Stimulated activated CD8-positive, alpha-beta memory T cell treated with anti-CD3 and anti-CD28 coated beads, Interleukin-4, amount 100 ng/mL, for 4 hours (primary cell): ENCODE measurements at places on chromosomes 5 and 9.

- DNase-seq = no peak
Measured at GRCh38 chr5:76724871-76725270, 8.9 kb downstream of the F2R start.

DNA sequence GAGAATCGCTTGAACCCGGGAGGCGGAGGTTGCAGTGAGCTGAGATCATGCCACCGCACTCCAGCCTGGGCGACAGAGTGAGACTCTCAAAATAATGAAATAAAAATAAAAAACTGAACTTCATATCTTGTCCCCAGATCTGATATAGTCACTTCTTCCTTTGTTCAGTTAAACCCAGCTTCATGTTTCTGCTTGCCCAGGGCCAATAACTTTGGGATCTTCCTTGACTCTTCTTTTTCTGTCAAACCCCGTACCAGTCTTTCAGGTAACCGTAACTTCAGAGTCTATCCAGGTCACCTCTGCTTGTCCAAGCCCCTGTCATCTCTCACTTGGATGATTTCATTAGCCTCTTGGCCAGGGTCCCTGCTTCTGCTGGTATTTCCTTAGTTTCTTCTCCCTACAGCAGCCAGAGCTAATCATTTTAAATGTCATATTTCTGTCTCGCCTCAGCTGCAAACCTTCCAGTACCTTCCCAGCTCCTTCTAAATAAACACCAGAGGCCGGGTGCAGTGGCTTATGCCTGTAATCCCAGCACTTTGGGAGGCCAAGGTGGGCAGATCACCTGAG lies 19.7 kb upstream of the ABL1 start:
- DNase-seq = no peak

DNA sequence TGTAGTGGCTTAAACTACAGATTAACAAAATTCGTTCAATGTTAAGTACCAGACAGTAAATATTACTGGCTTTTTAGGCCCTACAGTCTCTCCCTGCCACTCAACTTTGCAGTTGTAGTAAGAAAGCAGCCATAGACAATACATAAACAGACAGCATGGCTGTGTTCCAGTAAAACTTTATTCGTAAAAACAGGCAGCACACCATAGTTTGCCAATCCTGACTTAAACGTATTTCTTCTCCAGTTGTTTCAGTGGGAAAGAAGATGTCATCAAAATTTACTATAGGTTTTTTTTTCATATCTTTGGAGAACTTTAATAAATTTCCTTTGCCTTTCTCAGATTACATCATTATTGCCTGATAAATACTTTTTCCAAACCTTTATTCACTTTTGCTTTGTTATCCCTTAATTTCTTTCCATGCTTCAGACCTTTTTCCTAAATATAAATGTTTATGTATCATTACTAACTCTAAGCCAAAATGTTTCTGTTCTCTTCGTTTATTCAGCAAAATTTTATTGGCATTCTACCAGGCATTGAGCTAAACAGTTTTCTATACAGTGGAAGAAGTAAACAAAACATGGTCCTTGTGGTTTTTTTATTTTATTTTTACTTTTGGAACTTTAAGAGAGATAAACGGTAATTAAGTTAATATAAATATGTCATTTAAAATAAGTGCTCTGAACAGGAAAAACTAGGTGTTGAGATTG lies 64.5 kb downstream of the SLF1 start:
- no peak for DNase-seq

DNA sequence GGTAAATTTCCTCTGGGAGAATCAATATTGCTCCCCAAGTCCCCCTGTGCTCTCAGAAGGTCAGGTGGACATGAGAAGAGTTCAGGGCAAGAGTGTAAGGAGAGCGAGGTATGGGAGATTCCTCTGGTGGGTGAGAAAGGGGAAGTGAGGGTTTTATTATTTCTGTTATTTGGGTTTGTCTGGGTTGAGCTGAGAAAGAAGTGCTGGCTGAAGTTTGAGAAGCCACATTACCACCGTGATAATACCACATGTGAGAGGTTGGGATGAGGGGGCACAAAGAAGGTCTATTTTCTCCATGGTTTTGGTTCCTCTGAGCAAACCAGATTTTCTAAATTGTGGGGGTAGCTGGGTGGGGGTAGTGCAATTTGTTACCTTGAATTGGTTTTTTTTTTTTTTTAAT lies 350.4 kb downstream of the OSTF1 start:
- no peak for DNase-seq

DNA sequence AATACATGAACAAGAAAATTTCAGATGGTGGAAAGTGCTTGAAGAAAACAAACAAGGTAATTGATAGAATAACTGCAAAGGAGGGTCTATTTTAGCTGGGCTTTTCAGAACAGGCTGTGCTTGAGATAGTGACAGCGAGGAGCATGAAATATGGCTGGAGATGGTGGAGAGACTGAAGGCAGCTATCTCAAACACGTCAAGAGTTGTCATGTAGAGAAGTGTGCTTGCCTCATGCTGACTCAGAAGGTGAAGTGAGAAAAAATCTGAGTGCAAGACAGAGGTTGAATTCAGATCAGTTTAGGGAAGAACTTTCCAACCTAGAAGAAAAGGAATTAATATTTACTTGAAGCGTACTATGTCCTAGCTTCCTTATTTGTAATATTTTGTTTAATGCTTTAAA lies 115.5 kb upstream of the RANBP3L start:
- DNase-seq = no peak

DNA sequence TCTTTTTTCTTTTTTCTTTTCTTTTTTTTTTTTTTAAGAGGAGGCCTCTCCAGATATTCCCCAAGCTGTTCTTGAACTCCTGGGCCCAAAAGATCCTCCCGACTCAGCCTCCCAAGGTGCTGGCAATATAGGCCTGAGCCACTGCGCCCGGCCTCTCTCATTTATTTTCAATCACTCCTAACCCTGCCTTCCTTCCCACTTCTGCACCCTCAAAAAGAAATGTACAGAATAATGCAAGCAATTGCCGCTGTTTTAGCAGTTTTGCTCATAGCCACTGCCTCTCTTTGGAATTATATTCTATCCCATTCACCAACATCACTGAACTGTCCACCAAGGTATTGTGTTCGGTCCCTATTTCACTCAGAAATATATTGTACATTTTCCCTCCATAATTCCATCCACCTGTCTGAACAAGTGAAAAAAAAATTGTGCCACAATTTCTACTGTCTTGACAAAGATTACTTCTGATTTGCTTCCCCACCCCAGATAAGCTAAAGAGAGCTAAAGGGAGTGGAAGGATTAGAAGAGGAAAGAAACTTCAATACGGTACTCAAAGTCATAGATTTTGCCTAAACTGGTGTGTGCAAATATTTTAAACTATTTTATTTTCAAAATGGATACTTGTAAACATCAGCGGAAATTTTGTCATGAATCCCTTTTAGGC lies 1.9 kb downstream of the FNBP1 start:
- no peak for DNase-seq

DNA sequence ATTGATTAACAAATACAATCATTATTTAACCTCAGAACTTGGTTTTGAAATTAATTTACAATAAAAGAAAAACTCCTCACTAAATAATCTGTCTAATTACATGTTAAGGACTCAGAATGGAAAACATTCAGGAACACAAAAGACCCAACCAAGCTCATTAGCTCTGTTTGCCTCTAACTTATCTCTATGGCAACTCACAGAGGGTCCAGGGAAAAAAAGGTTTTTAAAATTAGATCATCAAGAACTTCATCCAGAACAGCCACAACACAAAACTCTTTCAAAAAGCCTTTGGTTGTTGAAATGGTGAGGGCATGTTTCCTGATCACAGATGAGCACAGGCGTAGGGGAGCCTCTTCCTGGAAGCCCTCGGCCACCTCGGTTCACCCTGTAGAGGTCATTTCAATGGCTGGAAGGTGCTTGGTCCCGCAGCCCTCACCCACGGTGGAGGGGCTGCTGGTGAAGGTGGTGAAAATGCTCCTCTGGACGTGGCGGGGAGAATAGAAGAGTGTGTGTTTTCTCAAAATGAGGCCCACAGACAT lies 17.2 kb upstream of the TCF7 start:
- no peak for DNase-seq

GRCh38 chr9:99264070-99264680 lies 42.1 kb downstream of the SEC61B start:
- DNase-seq = no peak

GRCh38 chr5:17000291-17000939 lies 64.3 kb upstream of the MYO10 start:
- no peak for DNase-seq

GRCh38 chr9:36535107-36535506 lies 37.6 kb upstream of the MELK start:
- no peak for DNase-seq

GRCh38 chr9:108691614-108692013 lies 164.2 kb downstream of the ACTL7B start:
- DNase-seq = no peak

DNA sequence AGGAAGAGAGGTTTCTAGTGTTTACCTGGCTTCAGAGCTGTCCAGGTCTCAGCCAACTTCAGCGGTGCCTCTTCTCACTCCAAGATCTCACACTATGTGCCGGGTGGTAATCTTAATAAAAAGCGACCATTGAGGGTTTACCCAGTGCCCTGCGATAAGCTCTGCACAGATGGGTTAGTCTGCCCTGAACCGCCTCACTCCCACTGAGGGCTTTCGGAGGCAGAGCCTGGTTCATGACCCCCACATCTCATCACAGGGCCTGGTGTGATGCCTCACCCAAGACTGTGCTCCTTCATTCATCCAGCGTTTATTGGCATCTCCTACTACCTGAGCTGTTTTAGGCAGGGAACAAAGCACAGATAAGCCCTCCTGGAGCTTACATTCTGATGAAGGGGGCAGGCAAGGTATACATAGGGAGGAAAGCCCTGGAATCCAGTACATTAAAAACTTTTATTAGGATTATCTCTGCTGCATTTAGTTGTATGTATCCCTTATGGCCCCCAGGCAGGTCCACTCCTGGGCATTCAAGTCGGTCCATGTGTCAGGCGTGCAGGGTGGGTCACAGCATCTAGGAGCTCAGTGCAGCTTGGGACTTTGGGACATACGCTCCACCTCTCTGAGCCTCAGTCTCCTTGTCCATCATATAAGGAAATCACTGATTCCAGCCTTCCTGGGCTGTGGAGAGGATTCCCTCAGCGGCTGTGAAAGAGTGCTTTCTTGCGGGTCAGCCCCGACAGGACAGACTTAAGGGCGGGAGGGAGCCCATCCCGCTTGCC lies 613 bp upstream of the COL15A1 start:
- DNase-seq = no peak

GRCh38 chr9:131417264-131418142 lies 23.6 kb downstream of the PRRC2B start:
- DNase-seq = no peak

- DNase-seq = no peak
Measured at GRCh38 chr9:88745276-88746001, 210.5 kb downstream of the NXNL2 start.

DNA sequence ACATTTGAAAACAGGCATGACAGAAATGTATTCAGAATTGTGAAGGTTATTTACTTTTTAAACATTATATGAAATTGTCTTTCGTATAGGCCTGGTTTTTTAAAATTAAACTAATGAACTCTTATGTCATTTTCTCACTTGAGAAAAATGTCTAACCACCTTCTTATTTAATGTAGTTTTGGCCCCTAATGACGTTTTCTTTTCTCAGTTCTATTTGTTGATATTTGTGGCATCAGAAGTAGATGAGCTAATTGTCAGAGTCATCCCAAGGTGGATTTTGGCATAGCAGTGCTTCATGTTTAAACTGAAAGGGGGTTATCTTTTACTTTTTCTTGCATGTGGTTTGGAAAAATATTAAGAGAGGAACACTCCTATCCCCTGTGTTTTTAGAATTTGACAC lies 28.2 kb downstream of the TGFBR1 start:
- no peak for DNase-seq

DNA sequence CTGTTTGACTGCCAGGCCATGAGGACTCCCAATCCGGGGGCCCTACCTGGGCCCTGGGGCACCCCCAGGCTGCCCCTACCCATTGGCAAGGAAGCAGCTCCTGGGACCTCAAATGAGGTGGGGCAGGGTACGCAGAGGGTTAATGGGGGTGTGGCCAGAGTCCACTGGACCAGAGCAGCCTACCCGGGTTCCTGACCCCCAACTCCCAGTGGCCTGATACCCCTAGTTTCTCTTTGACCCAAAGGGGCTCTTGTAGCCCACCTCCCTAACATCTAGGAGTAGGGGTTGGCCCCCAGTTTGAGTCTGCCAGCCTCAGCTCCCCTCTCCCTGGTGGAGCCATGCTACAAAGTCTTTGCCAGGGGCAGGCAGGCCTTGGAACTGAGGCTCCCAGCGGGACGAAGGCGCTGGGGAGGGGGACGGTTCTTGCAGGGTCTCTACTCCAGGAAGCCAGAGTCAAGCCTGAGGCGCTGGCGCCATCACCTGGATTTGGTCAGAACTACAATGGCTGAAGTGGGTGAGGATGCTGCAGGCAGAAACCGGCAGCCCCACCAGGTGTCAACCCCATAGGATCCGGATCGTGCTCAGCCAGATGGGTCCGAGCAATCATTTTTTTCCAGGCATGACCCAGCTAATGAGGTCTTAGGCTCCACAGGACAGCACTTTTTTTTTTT lies 8.4 kb upstream of the CERCAM start:
- no peak for DNase-seq

DNA sequence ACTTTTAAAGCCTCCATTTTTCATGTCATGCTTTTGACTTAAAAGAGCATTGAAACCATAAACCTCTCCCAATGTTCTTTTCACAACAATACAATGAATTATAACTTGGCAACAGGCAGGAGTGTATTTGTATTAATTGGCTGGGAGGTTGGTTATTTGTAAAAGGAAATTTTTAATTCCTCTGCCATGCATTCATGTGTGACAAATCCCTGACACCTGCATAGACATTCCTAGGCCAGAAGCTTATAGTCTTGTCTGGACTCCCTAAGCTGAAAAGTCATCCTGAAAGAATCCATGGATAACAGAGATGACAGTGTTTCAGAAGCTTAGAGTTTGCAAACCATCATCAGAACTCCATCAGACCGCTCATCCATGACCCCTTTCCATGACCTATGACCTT lies 76.3 kb upstream of the PTGER4 start:
- DNase-seq = no peak

DNA sequence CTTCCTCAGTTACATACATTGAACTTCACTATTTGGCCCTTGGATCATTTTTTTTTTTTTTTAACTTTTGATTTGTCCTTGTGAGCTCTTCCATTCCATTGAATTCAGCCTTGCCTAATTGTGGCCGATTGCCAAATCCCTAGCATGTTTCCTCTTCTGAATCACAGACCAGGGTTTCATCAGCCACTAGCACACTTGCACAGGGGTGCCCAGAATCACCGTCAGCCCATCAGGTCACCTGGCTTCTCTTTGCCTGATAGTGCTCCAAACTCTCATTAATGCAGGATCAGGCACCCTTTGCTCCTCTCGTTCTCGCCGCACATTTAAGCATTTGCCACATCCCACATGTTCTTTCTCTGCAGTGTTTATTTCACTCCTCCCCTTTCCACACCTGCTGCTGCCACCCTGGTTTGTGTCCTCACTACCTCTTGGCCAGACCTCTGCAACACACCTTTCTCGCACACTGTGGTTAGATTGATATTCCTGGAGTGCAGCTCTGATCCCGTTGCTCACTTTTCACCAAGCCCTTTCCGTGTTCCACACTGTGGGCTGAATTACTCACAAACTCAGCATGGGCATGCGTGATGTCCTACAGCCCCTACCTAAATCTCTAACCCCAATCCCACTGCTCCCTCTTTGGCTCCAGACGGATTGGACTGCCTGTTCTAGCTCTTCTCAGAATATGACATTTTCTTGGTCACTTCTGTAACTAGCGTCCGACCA lies 9.8 kb downstream of the PIK3R1 start:
- no peak for DNase-seq

- DNase-seq = no peak
Measured at GRCh38 chr5:169873642-169874041, 106.7 kb downstream of the INSYN2B start.

GRCh38 chr5:135878156-135878620 lies 17.5 kb downstream of the IL9 start:
- DNase-seq = no peak
